ENCODE measurements at places on chromosomes 6 and 20. TPM values are rescaled to one million over a fixed set of nuclear protein-coding genes. Genes with fewer than 3 reads are reported as not detected.

The SLC22A3 gene
- not detected for total RNA-seq

The BCAS1 gene
- total RNA-seq, result 2.1 TPM

The CAPN11 gene
- total RNA-seq, result not detected

DNA sequence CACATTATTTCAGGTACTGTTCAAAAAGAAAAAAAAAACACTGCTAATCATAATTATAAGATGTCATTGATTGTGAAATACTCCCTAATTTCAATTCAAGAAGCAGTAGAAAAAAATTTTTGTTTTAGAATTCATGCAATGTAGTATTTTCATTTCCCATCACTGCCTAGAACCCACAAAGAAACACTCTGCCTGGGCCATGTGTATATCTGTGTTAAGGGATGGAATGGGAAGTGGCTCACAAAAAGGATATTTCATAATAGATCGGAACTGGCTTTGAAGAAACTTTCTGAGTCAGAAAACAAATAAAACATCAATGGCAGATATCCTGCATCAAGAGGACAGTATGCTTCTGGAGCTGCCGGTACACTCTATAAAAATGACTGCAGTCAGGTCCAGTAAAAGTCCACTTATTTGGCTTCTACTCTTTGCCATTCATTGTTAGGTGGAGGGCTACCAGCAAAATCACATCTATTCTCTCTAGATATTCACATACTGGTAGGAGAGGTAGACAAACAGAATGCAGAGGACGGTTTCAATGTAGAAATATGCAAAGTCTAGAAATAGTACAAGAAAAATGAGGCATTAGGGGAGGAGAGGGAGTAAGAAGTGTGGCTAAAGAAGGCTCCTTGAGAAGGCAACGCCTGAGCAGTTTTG, 135.0 kb upstream of the TNFAIP3 start:
- DNase-seq, result no peak
- no peak overlapping the region for H3K27ac ChIP-seq
- no peaks in the 10 kb centered on the region for H3K36me3 ChIP-seq
- no peaks in the 10 kb centered on the region for H3K4me1 ChIP-seq

GRCh38 chr6:40634429-40634828, 47.3 kb upstream of the LRFN2 start:
- no peaks in the 10 kb centered on the region for H3K36me3 ChIP-seq
- H3K27me3 ChIP-seq, result no peaks in the 10 kb centered on the region
- no peaks in the 10 kb centered on the region for H3K4me1 ChIP-seq
- no peak for DNase-seq

- H3K4me1 ChIP-seq, result no peaks in the 10 kb centered on the region
- H3K27ac ChIP-seq, result no peak overlapping the region
- no peaks in the 10 kb centered on the region for H3K27me3 ChIP-seq
- DNase-seq, result peak; percentile 30
- H3K36me3 ChIP-seq, result no peaks in the 10 kb centered on the region
Measured at GRCh38 chr6:134079406-134079921, 27.0 kb upstream of the SLC2A12 start.

- no peak for DNase-seq
- no peak overlapping the region for H3K27ac ChIP-seq
- H3K4me1 ChIP-seq, result no peaks in the 10 kb centered on the region
- no peaks in the 10 kb centered on the region for H3K36me3 ChIP-seq
- no peaks in the 10 kb centered on the region for H3K27me3 ChIP-seq
Measured at GRCh38 chr20:6680854-6681253, 86.6 kb upstream of the BMP2 start.

DNA sequence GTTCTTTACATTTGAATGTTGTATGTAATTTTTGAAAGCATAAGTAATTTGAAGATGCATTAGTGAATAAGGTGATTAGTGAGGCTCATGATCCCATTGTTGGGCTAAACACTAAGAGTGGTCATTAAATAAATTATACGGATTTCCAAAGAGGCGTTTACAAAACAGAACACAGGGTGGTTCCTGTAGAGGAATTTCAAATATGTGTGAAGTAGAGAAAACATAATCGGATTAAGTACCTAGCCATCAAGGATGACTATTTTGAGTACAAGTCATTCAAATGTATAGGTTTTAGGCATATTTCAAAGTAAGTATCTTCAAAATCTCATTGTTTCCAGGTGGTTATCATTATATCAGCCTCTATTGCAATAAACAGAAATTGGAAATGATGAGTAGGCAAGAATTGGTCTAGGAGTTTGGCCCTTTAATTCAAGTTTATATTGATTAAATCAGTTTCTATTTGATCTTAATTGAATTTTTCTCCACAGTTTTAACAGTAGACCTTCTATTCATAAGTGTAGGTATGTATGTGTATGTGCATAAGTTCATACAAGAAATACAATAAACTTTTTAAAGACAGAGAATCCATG, 94.8 kb downstream of the MYLK4 start:
- no peak overlapping the region for H3K27ac ChIP-seq
- DNase-seq, result no peak
- H3K36me3 ChIP-seq, result no peaks in the 10 kb centered on the region
- no peak overlapping the region for H3K4me3 ChIP-seq
- H3K4me1 ChIP-seq, result no peaks in the 10 kb centered on the region

DNA sequence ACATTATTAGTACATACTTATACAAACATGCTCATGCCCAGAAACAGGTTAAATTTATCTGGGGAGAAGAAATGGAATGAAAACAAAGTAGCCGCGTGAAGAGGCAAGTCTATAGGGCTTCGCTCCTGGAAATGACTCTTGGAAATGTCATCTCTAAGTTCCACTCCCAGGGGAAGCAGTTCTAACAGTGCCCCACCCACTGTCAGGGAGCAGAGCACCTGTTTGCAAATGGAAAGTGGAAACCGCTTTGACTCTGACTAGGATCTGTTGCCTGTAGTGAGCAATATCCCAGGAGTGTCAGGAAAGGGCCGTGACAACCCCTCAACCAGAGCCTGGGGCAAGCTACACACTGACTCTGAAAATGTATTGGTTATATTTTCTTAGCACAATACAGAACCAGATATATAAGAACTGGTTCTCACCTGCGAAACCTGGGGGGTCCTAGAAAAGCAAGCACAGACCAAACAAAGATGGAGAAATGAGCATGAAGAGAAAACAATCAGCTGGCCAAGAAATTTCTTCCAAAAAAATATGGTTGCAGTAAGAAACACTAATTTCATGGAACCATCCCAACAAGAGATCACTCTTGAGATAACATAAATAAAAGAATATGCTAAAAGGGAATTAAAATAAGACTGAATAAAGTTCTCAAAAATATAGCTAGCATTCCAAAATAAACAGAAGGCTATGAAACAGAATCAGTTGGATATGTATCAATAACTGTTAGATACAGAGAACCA, 47.5 kb upstream of the CRISP1 start:
- no peaks in the 10 kb centered on the region for H3K27me3 ChIP-seq
- no peaks in the 10 kb centered on the region for H3K36me3 ChIP-seq
- no peak overlapping the region for H3K4me3 ChIP-seq
- H3K27ac ChIP-seq, result no peak overlapping the region

DNA sequence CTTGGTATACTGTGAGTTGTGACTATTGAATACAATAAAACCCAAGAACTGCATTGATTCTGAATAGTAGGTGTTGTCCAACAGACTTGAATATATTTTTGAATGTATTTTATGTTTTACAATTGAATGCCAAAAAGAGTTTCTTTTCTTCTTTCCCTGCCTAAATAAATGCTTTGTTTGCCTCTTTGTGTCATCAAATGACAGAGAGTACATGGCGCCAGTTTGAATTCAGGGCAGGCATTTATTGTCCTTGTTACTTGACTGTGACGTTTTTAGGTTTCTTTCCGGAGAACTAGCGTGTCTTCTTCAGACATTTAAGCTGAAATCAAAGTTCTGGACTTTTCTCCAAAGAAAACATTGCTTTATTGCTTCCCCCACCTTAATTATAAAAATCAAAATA, 16.6 kb downstream of the KIF3B start:
- H3K27me3 ChIP-seq, result no peaks in the 10 kb centered on the region
- peaks cover 49% of the 10 kb centered on the region for H3K4me1 ChIP-seq
- no peak overlapping the region for H3K27ac ChIP-seq
- no peak overlapping the region for H3K4me3 ChIP-seq
- DNase-seq, result no peak
